Dorsolateral prefrontal cortex (tissue), 122 donors: ENCODE measurements at places on chromosomes 16 and 17. TPM values are rescaled to one million over a fixed set of nuclear protein-coding genes. Genes with fewer than 3 reads are reported as not detected.

DNA sequence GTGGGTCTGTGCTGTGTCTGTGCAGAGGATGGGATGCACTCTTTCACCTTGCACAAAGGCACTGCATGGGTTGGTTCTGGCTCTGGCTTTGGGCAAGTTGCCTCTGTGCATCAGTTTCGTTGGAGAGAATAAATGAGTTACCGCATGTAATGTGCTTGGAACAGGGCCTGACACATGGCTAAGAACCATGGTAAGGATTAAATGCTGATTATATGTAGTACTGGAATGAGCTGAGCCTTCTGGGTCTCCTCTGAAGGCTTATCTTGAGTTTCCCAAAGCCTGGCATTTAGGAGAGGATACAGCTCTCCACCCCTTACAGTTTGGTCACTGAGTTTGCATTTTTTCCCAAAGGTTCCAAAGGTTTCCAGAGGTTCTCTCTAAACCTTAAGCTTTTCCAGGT is 69.1 kb downstream of the KSR1 start:
- no peak for DNase-seq

DNA sequence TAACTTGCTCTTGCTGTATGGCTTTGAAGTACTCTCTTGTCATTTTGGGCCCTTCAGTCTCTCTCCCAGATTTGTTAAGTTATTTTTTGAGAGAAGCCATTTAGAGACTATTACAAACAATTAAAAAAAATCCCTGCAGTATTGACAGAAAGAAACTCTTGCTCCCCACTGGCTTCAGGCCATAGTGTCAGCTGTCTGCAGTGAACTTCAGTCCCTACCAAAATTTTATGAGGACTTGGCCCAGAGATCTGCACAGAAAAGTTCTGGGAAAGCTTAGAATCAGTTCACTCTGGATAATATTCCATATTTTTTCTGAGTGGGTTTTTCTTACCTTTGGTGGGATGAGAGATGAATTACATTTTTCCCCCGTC is 30.9 kb upstream of the SUPT4H1 start:
- DNase-seq, result no peak

DNA sequence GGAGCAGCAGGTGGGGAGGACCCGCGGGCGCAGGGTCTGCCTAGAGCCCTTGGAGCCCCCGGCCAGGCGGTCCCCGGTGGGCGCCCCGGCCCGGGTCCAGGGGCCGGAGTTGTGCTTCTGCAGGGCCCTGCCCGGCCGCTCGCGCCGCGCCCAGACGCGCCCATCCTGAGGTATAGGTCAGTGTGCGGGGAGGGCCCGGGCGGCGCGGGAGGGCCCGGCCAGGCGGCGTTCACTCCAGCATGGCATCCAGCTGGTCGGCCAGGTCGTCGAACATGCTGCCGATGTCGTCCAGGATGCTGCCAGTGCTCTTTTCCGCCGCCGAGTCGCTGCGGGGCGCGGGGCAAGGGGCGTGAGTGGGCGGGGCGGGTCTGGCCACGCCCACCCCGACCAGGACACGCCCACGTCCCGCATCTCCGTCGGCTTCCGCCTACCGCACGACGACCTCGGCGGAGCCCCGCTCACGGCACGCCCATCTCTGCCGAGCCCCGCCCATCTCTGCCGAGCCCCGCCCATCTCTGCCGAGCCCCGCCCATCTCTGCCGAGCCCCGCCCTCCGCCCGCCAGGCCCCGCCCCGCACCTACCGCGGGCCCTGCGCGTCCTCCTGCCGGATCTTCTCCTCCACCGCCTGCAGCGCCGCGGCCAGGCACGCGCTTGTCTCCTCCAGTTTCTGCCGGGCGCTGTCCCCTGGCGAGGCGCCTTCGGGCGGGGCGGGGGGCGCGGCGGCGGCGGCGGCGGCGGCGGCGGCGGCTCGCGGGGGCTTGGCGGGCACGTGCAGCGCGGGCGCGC is 17.9 kb downstream of the CASKIN1 start:
- no peak for DNase-seq

- no peak for DNase-seq
Measured at GRCh38 chr17:65674246-65675045, 113.0 kb upstream of the AXIN2 start.

DNA sequence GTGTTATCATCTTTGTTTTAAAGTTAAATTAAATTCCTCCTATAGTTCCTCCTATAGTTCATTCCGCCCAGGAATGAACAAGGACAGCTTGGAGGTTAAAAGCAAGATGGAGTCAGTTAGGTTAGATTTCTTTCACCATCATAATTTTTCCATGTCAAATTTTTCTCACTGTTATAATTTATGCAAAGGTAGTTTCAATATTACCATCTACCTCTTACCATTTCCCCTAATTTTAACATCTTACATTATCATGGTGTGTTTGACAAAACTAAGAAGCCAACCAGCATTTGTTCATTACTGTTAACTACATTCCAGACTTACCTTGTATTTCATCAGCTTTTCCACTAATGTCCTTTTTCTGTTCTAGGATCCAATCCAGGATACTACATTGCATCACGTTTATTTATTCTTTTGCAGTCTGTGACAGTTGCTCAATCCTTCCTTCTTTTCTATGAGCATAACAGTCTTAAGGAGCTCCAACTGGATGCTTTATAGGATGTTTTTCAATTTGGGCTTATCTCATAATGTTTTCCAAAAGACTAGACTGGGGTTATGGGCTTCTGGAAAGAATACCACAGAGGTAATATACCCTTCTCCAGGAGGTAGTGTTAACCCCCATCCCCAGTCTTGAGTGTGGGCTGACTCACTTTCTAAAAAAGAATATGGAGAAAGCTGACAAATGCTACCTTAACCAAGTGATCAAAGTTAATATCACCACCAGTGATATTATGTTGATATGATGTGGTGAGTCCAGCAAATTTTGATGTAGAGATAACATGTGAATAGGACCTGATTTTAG is 158.5 kb downstream of the PPM1E start:
- no peak for DNase-seq

DNA sequence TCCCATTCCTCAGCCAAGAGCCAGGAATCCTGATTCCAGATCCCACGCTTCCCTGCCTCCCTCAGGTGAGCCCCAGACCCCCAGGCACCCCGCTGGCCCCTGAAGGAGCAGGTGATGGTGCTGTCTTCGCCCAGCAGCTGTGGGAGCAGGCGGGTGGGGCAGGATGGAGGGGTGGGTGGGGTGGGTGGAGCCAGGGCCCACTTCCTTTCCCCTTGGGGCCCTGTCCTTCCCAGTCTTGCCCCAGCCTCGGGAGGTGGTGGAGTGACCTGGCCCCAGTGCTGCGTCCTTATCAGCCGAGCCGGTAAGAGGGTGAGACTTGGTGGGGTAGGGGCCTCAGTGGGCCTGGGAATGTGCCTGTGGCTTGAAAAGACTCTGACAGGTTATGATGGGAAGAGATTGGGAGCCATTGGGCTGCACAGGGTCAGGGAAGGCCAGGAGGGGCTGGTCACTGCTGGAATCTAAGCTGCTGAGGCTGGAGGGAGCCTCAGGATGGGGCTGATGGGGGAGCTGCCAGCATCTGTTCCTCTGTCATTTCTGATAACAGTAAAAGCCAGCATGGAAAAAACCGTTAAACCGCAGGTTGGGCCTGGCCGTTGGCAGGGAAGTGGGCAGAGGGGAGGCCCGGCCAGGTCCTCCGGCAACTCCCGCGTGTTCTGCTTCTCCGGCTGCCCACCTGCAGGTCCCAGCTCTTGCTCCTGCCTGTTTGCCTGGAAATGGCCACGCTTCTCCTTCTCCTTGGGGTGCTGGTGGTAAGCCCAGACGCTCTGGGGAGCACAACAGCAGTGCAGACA is at the start of gene SPN:
SPN (plus strand) TSS at position 232 of the 791 bp plus-strand sequence; CDS start at position 714, 482 bp downstream.
- DNase-seq, result no peak

- no peak for DNase-seq
Measured at GRCh38 chr16:50499254-50499653, 48.9 kb upstream of the NKD1 start.

GRCh38 chr16:49849754-49850108 is 6.2 kb downstream of the ZNF423 start:
- no peak for DNase-seq

GRCh38 chr16:83742124-83742899 is 65.5 kb upstream of the HSBP1 start:
- DNase-seq, result peak; percentile 61

DNA sequence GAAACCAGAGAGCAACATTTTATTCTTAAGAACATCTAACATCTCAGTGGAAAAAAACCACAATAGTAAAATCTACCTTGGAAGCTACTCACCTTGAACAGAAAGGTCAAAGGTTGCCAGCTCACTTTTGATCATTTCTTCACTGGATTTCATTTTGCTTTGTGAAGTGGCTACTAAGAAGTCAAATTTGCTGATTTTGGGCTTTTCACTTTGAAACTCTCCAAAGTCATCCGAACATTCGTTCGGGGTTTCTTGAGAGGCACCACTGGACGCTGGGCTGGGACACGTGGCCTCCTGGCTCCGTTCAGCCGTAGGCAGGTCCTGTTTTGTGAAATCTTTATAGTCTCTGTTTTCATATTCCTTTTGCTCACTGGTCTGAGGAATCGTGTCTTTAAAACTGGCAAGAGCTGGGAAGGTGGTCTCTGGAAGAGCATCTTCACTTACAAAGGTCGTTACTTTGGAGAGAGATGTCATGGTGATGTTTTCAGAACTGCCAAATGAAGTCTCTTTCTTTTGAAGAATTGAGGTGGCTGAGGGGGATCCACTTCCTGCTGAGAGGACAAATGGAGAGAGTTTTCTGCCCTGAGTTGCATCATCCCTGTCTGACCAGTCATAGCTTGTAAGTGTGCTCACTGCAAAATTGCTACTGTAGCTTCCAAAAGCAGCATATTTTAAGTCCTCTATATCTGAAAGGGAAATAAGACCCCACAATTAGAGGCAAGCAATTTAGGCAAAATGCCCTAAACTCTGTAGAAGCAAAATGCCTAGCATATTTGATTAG is 52.4 kb downstream of the DUSP14 start:
- no peak for DNase-seq

GRCh38 chr16:88917146-88917914 is 50.9 kb upstream of the PABPN1L start:
- no peak for DNase-seq

DNA sequence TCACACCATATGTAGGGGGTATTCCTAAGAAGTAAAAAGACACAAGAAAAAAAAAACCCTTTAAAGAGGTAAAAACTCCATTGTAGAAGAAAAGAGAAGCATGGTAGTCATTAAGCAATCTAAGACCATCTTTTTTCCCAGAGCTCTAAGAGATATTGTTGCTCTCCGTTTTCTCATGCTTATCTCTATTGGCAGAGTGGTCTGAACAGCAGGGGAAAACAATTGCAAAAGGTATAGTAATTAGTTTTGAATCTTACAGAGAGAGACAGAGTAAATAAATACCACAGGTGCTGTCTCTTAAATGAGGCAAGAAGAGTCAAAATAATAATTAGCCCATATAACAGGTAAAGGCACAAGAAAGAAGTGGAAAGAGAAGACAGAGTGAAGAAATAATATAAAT is 821.4 kb upstream of the CA10 start:
- DNase-seq, result no peak

GRCh38 chr16:11359370-11359769 is 14.1 kb downstream of the RMI2 start:
- DNase-seq, result no peak

DNA sequence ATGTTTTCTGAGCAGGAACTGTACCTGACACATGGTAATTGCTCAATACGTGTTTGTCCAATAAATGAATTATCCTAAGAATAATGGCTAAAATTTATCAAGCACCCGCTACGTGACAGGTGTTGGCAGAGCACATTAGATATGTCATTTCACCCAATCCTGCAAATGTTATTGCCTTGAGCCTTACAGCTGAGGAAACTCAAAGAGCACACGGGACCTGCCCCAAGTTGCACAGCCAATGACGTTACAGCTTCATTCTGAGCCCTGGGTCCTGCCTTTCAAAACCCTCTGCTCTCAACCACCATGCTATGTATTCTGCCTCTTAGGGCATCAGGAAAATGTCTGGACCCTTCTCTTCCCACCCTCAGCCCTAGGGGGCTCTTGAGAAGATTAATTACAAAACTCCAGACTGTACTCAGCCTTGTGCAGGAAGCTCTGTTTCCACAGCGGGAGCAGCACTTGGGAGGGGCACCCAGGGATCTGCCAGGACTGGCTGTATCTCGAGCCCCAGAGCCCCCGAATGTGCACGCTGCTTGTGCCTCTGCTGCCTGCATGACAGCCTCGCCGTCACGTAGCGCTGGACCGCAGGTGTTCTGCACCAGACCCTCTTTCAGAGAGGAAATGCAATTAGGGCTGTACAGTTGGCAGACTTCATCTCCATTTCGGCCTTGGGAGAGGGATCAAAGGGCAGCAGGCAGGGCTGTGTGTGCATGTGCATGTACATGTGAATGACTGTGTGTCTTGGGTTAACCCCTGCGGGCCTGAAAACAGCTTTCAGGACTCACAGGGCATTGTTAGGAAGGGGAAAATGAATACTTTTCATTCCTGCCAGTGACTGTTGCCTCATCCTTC is 71.6 kb downstream of the GPR139 start:
- DNase-seq, result no peak

DNA sequence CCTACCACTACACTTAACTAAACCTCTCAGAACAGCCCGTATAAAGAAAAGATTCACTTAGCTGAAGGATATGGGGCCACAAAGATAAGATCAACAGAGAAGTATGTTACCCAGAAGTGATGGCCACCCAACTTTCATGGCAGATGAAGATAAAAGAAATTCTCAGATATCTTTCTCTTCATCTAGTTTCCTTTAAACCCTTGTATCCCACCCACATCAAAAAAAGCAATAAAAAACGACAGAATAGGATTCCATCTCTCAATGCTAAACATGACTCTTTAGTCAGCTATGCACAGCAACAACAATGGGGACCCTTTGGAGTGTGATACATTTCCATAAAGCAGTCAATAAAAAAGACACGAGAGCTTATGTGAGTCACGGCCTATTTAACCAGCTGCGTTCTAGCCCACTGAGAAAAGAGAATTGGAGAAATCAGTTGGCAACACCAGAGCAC is 86.6 kb downstream of the SNX11 start:
- no peak for DNase-seq

DNA sequence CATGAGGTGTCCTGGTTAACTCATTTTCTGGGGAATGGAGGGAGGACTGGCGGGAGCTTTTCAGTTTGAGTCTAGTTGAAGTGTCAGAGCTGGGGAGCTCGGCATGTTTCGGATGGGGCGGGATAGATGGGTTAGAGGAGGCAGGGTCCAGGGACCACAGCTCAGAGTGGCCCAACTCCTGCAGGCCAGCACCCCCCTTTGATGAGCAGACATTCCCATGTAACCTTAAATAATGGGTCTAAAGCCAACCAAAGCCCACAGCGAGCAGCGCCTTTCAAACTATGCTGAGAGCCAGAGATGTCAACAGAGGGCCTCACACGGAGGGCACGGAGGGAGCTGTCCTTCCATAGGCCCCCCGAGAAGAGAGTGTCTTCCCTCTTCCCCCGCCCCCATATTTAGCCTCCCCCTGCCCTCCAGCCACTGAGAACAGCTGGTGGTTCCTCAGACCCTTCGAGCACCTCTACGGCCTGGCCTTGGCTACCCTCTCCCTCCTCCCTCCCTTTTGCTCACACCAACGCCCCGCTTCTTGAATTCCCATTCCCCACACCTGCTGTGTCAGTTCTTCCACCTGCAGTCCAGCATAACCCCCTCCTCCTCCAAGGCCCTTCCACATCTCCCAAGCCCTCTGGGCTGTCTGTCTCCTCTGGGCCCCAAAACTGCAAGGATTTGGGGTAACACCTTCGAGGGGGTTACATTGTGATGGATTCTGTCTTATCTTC is 21.8 kb downstream of the RAB11FIP4 start:
- DNase-seq, result no peak

The PIK3R5 gene
- total RNA-seq, result 4.1 TPM

The PPL gene
- total RNA-seq, result 21.3 TPM

The CALCOCO2 gene
- 183 TPM for total RNA-seq

The HSD17B1 gene
- total RNA-seq, result 12.2 TPM

The MED9 gene
- total RNA-seq, result 29.9 TPM

The ADGRG1 gene
- 143 TPM for total RNA-seq

The TSPAN10 gene
- 0.63 TPM for total RNA-seq

The KRT25 gene
- total RNA-seq, result not detected
